ENCODE measurements at places on chromosomes 13 and 19.

GRCh38 chr13:98509271-98510155 is 67.4 kb downstream of the STK24 start:
- peak; percentile 96 for DNase-seq

- no peak for DNase-seq
Measured at GRCh38 chr13:96810104-96810503, 184.2 kb downstream of the OXGR1 start.

DNA sequence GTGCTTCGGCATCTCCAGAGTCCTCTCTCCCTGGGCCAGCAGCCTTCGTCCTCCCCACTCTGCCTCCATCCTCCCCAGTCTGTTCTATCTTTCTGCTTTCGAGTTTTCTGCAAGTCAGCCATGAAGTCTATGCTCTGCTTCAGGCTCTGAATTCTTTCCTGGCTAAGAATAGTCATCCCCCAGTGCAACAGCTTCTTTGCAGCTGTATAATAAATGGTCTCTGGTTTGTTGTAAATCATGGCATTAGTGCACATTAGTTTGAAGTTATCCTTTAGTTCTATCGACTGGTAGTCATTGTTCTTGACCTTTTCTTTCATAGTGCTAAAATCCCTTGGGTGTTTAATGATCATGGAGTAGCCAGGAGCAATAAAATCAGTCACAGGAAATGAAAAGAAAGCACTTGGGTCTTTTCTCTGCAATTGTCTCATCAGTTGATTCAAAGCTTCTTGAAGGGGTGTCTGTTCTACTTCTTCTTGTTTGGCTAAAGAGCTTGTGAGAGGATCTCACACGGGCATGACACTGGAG is 46.2 kb upstream of the SOX21 start:
- DNase-seq, result no peak

DNA sequence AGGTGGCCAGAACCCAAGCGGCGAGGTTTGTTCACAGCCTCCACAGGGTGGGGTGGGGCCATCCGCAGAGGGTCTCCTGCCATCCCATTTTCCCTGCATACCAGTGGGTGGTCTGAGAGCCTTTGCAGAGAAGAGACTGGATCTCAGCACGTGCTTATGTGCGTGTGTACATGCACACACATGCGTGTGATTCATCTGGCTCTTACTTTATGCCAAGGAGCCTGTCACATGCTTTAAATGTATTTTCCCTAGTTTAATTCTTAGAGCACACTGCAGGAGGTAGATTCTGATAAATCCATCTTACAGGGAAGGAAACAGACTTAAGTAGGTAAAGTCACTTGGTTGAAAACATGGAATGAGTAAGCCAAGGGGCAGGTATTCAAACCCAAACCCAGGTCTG is 47.1 kb downstream of the CAPN12 start:
- no peak for DNase-seq

DNA sequence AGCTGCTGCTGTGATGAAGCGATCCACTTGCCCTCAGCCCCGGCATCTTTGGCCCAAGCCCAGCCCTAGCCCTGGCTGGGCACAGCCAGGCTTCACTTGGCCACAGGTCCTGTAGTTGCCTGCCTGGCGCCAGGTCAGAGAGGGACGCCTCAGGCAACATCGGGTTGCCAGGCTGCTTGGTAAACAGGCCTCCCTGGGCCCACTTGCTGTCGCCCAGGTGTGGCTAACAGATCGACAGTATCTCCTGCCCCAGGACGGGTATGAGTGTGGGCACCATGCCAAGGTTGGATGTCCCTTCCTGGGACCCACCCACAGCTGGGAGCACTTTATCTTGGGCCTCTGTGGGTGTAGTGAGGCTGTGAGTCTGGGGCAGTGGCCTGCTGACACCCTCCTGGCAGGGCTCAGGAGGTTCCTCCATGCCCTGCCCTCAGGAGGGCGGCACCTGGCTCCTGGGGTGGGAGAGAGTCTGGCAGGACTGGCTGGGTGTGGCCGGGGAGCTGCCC is 27.8 kb downstream of the CARM1 start:
- DNase-seq, result no peak

GRCh38 chr19:17755977-17756670 is 4.8 kb downstream of the FCHO1 start:
- peak; percentile 32 for DNase-seq

DNA sequence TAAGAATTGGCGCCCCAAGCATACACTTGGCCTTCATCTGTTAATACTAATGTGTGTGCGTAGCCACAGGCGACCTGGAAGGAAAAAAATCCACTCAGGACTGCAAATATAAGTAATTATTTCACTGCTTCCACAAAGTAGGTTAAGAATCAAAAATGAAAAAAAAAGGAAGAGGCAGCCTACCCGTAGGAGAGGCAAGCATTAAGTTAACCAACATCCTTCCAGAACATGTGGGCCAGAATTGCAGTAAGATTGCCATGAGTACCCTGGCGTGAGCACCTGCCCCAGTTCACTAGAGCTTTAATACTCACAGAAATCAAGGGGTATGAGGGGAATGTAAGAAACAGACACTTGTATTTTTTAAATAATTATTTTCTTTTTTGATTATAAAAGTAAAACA is 22.2 kb downstream of the RCBTB2 start:
- no peak for DNase-seq

GRCh38 chr19:42270346-42271044 is 1.4 kb downstream of the CIC start:
- DNase-seq, result peak; percentile 81

- no peak for DNase-seq
Measured at GRCh38 chr19:15274477-15274876, 42.2 kb upstream of the EPHX3 start.

GRCh38 chr13:98657506-98658085 is 80.7 kb upstream of the STK24 start:
- peak; percentile 36 for DNase-seq

- DNase-seq, result no peak
Measured at GRCh38 chr19:46608581-46609345, 7.6 kb downstream of the CALM3 start.

DNA sequence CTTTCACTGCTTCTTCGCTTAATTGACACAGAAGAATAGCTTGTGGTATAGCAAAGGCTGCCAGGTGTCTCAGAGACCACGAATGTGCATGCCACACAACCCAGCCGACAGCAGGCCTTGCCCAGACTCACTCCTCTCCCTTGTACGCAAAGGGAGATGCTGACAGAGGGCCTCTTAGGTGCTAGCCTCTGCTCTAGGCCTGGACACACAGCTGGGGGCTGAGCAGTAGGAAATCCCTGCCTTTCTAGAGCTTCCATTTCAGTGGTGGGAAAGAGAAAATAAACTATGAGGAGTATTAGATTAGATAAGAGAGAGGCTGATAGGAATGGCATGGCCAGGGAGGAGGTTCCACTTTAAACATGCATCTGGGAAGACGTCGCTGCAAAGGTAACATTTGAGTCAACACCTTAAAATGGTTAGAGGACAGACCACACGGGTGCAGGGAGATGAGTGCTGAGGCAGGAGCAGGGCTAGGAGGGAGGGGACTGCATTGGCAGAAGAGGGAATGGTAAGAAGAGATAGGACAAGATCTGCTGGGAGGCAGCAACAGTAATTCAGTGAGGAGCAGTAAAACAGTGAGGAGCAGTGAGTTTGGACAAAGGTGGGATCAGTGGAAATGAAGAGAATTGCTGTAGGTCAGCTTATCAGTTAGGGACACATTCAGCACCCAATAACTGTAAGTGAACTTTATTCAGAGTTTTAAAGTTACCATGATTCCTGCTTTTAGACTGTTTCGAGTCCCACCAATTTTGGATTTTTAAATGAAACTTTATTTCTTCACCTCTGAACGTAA is 100.0 kb downstream of the RNF17 start:
- no peak for DNase-seq

- no peak for DNase-seq
Measured at GRCh38 chr19:46924874-46925547, 64.2 kb downstream of the ARHGAP35 start.

DNA sequence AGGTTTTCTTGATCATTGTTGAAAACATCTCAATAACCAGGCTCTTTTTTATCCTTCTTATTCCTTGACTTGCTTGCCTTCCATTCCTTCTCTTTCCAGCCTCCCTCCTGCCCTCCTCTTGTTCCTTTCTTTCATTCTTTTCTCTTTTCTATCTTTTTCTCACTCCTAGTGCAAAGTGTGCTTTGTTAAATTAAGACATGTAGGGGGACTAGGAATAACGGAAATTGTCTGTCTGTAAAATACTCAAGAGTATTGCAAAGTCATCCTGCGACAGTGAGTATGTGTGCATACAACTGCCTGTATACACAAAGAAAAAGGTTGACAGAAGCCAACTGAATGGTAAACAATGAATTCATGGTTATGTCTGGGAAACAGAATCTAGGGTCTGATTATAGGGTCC is 70.1 kb downstream of the LRRC63 start:
- no peak for DNase-seq

DNA sequence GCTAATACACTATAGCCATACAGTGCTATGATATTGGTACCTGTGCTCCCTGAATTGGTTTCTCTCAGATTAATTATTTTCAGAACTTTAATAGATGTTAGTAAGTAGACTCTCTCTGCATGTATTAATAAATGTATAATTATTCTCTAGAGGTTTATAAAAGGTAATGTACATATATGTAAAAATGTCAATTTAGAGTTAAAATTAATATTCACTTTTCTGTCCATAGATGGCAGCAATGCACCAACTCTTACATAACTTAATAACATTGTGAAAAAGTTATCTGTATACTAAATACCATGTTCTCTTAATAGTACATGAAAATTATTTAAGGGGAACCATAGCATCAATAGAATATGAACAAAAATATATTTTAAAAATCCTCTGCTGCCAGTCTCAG is 515.0 kb upstream of the KLHL1 start:
- peak; percentile 5 for DNase-seq
